ENCODE measurements at places on chromosomes 3 and 15.

DNA sequence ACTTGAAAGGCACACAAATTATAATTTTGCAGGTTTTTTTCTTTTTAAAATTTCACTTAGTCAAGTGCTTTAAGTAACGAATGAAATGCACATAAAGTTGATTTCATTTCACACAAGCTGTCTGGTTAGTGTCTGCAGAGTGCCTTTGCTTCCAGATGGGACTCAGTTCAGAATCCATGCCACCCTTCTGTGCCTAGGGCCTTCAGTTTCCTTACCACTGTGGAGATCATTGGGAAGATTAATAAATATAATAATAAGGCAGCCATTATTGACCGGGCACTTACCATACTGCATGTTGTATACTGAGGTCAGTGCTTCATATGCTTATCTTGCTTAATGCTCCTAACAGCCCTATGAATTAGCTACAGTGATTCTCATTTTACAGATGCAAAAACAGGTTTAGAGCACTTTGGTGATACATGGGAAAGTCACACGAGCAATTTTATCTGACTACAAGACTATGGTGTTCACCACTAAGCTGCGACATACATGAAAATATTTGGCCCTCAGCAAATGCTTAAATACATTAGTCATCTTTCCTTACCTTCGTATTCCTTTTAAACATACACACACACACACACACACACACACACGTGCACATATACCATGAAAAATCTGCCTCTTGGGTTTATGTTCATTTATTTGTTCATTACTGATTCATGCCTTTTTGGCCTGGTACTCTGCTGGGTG lies 3.1 kb downstream of the NMNAT3 start:
- no peak for DNase-seq

- no peak for DNase-seq
Observed at GRCh38 chr3:23193831-23194230, 9.3 kb upstream of the UBE2E2 start.

- DNase-seq: peak; percentile 4
Observed at GRCh38 chr3:148360051-148360450, 337.7 kb upstream of the AGTR1 start.

- no peak for DNase-seq
Observed at GRCh38 chr15:38196076-38196475, 56.6 kb upstream of the SPRED1 start.

DNA sequence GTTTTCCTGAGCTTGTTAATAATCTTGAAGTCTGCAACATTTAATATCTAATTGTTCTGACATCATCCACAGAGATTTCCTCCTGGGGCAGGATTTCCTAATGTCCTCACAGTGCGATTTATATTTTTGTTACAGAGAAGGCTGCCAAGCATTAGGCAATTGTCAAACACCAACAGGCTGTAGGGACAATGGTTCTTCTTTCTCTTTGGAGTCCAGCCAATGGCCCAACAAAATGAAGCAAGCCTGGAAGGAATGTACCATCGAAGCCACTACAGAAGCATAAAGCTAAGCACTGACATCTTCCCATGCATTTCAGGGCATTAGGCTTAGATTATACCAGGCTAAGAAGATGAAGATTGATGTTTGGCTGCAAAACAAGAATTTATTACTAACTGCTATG lies 173.0 kb upstream of the FRMD4B start:
- DNase-seq: no peak

DNA sequence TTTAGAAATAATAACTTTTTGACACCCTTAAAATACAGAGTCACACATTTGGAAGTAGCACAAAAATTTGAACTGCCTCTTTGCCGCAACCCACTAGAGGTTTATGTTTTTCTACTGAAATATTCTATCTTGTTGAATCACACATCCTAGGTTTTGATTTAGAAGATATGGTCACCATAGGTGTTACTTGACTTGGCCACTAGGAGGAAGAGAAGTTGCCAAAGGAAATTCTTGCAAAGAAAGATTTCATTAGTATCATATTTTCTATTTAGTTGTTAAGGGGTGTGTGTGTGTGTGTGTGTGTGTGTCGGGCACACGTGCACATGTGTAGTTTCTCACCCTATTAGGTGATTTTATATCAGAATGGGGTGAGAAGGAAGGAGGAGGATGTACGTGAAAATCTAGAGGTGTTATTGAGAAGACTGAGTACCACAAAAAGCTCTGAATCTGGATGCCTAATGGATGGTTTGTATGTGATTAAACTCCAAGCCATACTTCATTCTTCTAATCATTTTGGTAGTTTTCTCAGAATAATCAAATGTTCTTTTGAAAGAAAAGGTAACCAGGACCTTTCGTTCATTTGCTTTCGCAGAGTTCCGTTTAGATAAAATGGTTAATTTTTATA lies 31.5 kb downstream of the ZFAND6 start:
- no peak for DNase-seq

- DNase-seq: no peak
Observed at GRCh38 chr15:30979457-30979856, 12.0 kb downstream of the MTMR10 start.

DNA sequence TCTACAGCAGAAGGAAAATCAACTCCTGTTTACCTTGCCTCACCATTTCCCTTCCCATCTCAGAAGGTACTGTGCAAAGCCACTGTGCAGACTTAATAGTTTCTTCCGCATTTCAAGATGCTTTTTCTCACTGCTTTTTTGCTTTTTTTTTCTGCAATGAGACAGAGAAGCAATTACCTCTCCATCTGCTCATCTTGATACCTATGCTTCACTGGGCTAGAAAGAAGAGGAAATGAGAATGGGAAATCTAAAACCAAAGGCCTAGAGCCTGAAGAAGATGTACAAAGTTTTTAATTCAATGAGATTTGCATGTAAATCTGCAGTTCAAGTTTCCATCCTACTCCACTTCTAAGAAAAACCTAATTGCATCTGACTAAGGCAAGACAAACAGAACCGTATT lies 238.1 kb upstream of the SETMAR start:
- DNase-seq: no peak

DNA sequence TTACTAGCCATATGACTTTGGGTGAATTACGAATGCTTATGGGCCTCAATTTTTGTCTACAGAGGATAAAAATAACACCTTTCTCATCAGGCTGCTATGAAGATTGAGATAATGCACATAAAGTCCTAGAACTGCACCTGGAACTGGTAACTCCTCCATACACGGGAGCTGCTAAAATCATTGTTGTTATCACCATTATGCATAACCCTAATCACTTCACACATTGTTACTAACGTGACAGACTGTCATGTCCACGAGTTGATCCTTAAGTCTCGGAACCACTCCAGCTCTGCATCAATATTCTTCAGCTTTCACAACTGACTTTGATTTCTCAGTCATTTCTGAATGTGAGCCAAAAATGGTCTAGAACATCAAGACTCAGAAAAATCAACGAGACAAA lies 64.1 kb downstream of the RFTN1 start:
- no peak for DNase-seq

All from mesenchymal stem cell (in vitro differentiated cells and primary cell).